KBM-7 (cell line): ENCODE measurements at places on chromosomes 12 and 14.

DNA sequence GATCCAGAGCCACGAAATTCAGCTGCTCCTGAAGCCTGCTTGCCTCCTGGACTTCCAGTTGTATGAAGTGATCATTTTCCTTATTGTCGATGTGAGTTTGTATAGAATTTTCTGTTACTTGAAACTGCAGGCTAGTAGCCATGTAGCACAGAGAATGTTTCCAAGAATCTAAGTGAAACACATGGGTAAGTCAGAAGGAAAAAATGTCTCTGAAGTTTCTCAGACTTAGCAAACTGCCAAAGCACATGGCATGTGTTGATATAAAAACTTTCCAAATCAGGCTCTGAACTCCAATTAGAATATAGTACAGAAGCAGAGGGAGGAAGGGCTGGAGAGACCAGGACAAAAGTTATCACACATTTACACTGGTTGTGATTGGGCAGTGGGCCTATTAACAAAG lies 9.8 kb upstream of the PCNX1 start:
- no peak for DNase-seq

- DNase-seq: peak; percentile 70
Observed at GRCh38 chr12:14774906-14775635, 28.2 kb downstream of the WBP11 start.

- DNase-seq: no peak
Observed at GRCh38 chr12:122749569-122750332, 2.9 kb upstream of the DENR start.

DNA sequence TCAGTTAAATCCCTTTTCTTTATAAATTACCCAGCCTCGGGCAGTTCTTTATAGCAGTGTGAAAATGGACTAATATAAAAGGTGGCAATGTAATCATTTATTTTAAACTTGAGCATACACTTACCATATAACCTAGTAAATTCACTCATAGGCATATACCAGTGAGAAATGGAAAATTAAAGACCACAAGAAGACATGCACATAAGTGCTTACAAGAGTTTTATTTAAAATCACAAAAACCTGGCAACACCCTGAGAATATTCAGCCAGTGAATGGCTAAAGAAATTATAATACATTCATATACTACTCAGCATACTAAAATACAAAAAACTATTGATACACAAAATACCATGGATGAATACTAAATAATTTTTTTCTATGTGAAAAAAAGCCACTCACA lies 1017.5 kb upstream of the TMEM132C start:
- DNase-seq: no peak

- peak; percentile 58 for DNase-seq
Observed at GRCh38 chr14:70027785-70028428, 148.7 kb downstream of the SMOC1 start.
